ENCODE measurements at places on chromosomes 1 and 21. TPM values are rescaled to one million over a fixed set of nuclear protein-coding genes. Genes with fewer than 3 reads are reported as not detected.
A peak's percentile ranks its signal among the peaks of the same experiment; 100 is the strongest.

KRTAP19-3 gene
- total RNA-seq: not detected

DNA sequence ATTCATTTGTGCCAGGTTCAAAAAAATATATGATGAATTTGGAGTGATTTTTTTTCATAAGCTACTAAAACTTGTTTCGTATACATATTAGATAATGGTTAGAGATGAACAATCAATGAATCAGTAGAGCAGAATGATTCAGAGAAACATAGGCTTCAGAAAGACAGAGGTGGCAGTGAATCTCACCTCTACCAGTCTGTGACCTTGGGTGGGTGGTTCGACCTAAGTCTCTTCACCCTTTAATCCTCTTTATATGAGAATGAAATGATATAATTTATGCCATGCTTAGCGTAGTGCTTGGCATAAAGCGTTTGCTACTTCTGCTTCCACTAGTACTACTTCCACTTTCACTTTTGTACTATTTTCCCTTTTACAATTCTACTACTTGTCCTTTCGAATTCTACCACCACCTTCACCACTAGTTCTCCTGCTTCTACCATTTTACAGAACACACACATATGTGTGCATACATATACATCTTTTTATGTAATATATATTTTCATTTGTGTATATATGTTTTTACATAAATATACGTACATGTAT, 45.1 kb downstream of the FYB2 start:
- H3K27ac ChIP-seq: no peak overlapping the region
- no peak overlapping the region for H3K4me3 ChIP-seq
- DNase-seq: no peak
- no peaks in the 10 kb centered on the region for H3K4me1 ChIP-seq

DNA sequence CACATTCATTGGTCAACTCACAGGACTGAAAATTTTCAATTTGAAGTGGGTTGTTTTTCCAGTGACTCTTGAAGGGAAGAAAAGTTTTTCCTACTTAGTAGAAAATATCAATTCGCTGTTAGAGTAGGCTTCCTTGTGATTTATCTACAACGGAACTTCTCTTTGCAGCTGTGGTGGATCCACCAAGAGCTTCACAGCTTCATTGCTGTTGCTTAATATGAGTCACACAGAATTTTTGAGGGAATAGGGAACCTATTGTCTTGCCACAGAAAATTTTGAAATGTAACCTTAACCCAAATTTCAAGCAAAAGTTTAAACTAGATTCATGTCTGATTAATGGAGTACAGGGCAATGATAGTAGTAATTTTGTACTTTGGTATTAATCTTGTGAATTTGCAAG, 58.4 kb upstream of the IFI44L start:
- DNase-seq: no peak
- H3K4me1 ChIP-seq: no peaks in the 10 kb centered on the region
- no peaks in the 10 kb centered on the region for H3K27me3 ChIP-seq
- H3K27ac ChIP-seq: no peak overlapping the region
- no peaks in the 10 kb centered on the region for H3K36me3 ChIP-seq

GRCh38 chr1:164586591-164586990, 27.6 kb downstream of the PBX1 start:
- DNase-seq: no peak
- H3K4me3 ChIP-seq: no peak overlapping the region
- peaks cover 34% of the 10 kb centered on the region for H3K4me1 ChIP-seq
- no peak overlapping the region for H3K27ac ChIP-seq

DEPDC1 gene
- 33.0 TPM for total RNA-seq

GBP2 gene
- 29.7 TPM for total RNA-seq

DNA sequence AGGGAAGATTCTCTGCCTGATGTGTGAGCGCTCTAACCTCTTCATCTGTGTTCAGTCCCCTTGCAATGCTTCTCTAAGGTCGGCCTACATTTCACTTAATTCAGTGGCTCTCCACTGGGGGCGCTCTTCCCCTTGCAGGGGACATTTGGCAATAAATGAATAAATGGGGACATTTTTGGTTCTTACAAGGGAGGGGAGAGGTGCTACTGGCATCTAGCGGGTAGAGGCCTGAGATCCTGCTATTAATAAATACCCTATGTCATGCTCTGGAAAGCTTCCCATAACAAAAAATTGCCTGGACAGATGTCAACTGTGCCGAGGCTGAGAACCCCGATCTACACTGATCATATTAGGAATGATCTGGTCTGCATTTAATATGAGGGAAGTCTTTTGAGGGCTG, 25.9 kb upstream of the DNAJC11 start:
- H3K36me3 ChIP-seq: no peaks in the 10 kb centered on the region
- no peaks in the 10 kb centered on the region for H3K4me1 ChIP-seq
- H3K27ac ChIP-seq: no peak overlapping the region
- H3K27me3 ChIP-seq: peaks cover 36% of the 10 kb centered on the region
- H3K4me3 ChIP-seq: no peak overlapping the region

- DNase-seq: peak; percentile 70
- peaks cover 36% of the 10 kb centered on the region for H3K36me3 ChIP-seq
- H3K4me1 ChIP-seq: peaks cover 31% of the 10 kb centered on the region
- peaks cover 12% of the 10 kb centered on the region for H3K27me3 ChIP-seq
- no peak overlapping the region for H3K27ac ChIP-seq
Measured at GRCh38 chr1:34786521-34787325, 5.7 kb downstream of the GJB3 start.

DNA sequence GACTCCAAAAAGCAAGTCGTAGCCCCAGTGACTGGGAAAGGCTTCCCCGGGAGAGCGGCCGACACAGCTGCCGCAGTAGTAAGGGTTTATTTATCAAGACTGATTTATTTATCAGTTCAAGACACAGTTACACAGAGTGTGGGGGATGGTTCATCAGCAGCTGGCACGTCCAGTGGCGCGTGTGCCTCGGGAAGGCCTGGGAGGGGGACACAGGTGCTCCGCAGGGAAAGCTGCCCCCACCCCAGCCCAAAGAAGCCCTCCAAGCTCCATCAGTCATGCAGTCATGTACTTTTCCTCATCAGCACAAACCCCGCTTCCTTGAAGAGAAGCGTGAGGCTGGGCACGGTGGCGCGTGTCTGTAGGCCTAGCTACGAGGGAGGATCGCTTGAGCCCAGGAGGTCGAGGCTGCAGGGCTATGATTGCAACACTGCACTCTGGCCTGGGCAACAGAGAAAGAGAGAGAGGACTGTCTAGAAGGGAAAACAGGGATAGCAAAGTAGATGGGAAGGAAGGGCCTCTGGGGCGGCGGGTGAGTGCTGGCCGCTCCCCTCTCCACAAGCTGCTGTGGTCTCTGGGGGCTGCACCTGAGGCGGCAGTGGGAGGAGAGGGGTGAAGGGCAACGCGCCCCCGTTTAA, 53.2 kb downstream of the PRKCZ start:
- DNase-seq: no peak
- H3K36me3 ChIP-seq: peaks cover 8% of the 10 kb centered on the region
- H3K27me3 ChIP-seq: no peaks in the 10 kb centered on the region

DNA sequence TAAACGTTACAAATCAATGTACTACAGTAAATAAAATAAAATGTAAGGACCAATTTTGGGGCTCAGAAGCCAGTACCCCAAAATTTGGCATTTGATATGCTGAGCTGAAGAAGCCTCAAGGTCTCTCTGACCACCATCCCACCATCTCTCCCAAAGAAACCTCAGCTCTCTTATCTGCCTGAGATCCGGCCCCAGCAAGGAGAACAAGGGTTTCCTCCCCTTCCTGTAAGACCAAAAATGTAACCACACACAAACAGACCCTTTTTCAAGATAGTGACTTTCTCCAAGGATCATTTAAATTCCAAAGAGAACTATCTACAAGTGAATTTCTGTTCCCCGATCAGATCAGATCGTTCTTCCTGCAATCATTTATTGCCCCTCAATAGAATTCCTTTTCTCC, 68.1 kb upstream of the SLC45A1 start:
- H3K4me1 ChIP-seq: no peaks in the 10 kb centered on the region
- H3K27me3 ChIP-seq: no peaks in the 10 kb centered on the region
- no peak for DNase-seq
- H3K27ac ChIP-seq: no peak overlapping the region
- H3K36me3 ChIP-seq: no peaks in the 10 kb centered on the region
- no peak overlapping the region for H3K4me3 ChIP-seq

DNA sequence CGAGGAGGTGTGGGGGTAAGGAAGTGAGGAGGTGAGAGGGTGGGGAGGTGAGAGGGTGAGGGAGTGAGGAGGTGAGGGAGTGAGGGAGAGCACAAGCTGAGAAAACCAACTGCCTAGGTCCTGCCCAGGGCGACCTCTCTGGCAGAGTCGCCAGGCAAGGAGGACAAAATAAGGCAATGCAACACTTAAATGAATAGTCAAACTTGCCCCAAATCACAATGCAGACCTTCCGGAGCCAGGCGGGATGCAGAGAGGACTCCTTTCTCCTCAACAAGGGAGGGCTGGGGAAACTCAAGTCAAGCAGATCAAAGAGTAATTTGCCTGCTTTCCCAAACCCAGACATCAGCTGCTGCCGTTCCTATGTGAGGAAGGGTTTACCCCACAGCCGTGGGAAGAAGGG, 86.0 kb downstream of the CCDC185 start:
- no peaks in the 10 kb centered on the region for H3K36me3 ChIP-seq
- peaks cover 100% of the 10 kb centered on the region for H3K27me3 ChIP-seq
- H3K27ac ChIP-seq: no peak overlapping the region
- no peak for DNase-seq
- no peaks in the 10 kb centered on the region for H3K4me1 ChIP-seq

HRNR gene
- total RNA-seq: not detected

PARP1 gene
- total RNA-seq: 136 TPM

DNA sequence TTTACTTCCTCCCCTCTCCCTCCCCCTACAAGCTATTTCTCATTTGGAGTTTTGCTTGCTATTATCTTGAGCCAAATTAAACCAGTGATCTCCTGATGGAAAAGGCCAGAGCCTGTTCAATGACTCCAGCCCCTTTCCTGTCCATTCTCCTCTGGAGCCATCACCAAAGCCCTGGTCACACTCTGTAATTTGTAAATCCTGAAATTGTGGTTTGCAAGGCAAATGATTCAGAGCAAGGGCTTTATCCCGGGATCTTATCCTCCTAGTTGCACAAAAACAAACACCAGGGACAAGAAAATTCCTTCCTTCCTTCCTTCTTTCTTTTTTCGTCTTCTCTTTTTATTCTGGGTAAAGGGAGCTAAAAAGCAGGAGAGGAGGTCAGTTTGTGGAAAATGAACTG, 366.1 kb upstream of the ST6GALNAC5 start:
- H3K4me1 ChIP-seq: no peaks in the 10 kb centered on the region
- no peak for DNase-seq
- H3K27me3 ChIP-seq: no peaks in the 10 kb centered on the region
- no peak overlapping the region for H3K4me3 ChIP-seq
- no peak overlapping the region for H3K27ac ChIP-seq

- H3K4me3 ChIP-seq: no peak overlapping the region
- H3K27me3 ChIP-seq: no peaks in the 10 kb centered on the region
- no peaks in the 10 kb centered on the region for H3K4me1 ChIP-seq
- no peak overlapping the region for H3K27ac ChIP-seq
- no peaks in the 10 kb centered on the region for H3K36me3 ChIP-seq
Measured at GRCh38 chr1:232101231-232101630, 474.6 kb downstream of the DISC1 start.

DNA sequence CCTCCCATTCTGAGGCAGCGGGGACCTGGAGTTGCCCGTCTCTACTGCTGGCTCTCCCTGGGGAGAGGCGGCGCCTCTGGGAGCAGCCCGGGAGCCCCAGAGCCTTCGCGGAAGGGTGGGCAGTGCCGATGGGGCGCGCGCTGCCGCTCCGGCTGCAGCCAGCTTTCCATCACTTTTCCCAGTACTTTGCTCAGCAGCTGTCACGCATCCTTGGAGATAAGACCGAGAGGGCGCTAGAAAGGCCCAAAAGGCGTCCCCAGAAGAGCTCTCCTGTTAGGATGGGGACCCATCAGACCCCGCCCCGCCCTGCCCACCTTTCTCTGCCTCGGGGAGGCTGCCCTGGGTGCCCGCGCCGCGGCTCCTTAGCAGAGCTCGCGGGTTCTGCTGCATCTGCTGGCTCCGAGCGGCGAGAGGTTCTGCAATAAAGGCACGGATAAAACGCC, 534 bp downstream of the KCNH1 start:
- no peaks in the 10 kb centered on the region for H3K4me1 ChIP-seq
- no peaks in the 10 kb centered on the region for H3K36me3 ChIP-seq
- no peak overlapping the region for H3K27ac ChIP-seq
- H3K4me3 ChIP-seq: peak overlapping the region; percentile 65
- H3K27me3 ChIP-seq: peaks cover 81% of the 10 kb centered on the region

DNA sequence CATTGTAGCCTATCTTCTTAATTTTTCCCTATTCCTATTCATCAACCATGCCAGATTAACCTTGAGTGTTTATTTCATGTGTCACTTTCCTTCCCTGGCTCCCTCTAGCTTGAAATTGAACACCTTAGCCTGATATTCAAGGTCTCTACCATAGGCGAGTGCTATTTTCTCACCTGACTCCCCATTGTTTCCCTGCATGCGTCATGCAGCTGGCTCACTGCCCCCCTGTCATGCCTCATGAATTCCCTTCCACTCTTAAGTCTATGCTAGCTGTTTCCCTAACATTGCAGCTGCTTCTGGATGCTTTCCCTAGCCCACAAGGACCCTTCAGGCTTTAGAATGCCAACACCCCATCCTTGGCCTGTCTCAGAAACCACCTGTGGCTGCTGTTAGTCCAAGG, 56.7 kb upstream of the CD1D start:
- H3K27ac ChIP-seq: no peak overlapping the region
- H3K4me1 ChIP-seq: peaks cover 23% of the 10 kb centered on the region
- H3K27me3 ChIP-seq: peaks cover 40% of the 10 kb centered on the region
- H3K4me3 ChIP-seq: no peak overlapping the region

- no peaks in the 10 kb centered on the region for H3K27me3 ChIP-seq
- peaks cover 55% of the 10 kb centered on the region for H3K4me1 ChIP-seq
- no peaks in the 10 kb centered on the region for H3K36me3 ChIP-seq
Measured at GRCh38 chr1:178151831-178152230, 57.9 kb downstream of the RASAL2 start.

FAM78B gene
- total RNA-seq: 4.9 TPM

DNA sequence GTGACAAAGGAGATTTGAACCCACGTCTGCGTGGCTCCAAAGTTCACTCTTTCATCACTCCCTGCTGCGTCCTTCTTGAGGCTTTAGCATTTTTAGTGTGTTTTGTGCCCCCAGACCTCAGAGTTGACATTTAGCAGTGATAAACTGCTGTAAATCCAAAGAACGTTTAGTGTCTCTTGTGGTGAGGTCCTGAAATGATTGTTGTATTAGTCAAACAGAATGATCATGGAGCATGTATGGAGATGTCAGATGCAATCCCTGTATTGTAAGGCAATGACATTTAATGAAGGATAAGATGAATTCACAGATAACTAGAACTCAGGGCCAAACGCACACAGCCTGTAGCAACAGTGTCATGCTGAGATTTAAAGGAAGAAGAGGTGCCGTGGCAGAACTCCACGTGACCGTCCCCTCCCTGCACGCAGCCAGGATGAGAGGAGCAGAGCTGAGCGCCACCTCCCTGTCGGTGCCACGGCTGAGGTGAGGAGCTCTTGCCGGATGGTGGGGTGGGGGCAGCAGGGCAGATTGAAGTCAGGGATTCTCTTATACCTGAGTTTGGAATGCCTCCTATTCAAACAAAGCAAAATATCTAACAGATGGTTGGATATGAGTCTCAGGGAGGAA, 30.1 kb downstream of the NTPCR start:
- peaks cover 23% of the 10 kb centered on the region for H3K36me3 ChIP-seq
- no peaks in the 10 kb centered on the region for H3K4me1 ChIP-seq
- H3K27ac ChIP-seq: no peak overlapping the region
- H3K27me3 ChIP-seq: no peaks in the 10 kb centered on the region
- DNase-seq: no peak

ATP6V1G3 gene
- not detected for total RNA-seq

- peaks cover 8% of the 10 kb centered on the region for H3K4me1 ChIP-seq
- no peaks in the 10 kb centered on the region for H3K27me3 ChIP-seq
- H3K4me3 ChIP-seq: peak overlapping the region; percentile 74
- H3K36me3 ChIP-seq: peaks cover 26% of the 10 kb centered on the region
Measured at GRCh38 chr21:39386899-39387298, 38.0 kb upstream of the HMGN1 start.

DFFA gene
- 50.6 TPM for total RNA-seq
